ENCODE measurements at places on chromosomes 11 and 22. TPM values are rescaled to one million over a fixed set of nuclear protein-coding genes. Genes with fewer than 3 reads are reported as not detected.
A peak's percentile ranks its signal among the peaks of the same experiment; 100 is the strongest.

The CLP1 gene
- total RNA-seq = 6.9 TPM

DNA sequence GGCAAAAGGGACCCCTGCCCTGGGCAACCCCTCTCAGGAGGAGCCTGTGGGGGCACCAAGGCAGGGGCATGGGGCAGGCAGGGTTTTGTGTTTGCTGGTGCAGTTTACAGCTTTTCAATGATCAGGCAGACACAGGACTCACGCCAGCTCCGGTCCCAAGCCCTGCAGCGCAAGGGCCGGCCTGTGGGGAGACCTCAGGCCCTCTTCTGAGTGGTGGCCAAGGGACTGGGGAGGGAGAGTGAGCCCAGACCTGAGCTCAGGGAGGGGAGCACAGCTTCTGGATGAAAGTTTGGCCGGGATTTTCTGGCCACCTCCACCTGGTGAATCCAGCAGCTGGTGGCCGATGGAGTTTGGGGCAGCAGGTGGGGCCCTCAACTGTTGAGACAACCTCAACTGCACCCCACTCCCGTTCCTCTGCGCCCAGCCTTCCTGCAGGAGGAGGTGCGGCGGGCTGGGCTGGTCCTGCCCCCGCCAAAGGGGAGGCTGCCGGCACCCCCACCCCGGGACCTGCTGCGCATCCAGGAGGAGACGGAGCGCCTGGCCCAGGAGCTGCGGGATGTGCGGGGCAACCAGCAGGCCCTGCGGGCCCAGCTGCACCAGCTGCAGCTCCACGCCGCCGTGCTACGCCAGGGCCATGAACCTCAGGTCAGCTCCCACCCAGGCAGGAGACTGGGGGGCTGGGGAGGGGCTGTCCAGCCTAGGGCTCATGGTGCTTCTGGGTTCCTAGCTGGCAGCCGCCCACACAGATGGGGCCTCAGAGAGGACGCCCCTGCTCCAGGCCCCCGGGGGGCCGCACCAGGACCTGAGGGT is 3.6 kb downstream of the TCIRG1 start:
- DNase-seq = no peak

- no peak for DNase-seq
Observed at GRCh38 chr11:48116437-48117228, 100.0 kb upstream of the OR4B1 start.

The GLYAT gene
- 8.2 TPM for total RNA-seq

- no peak for DNase-seq
Observed at GRCh38 chr11:64571410-64572091, 19.5 kb upstream of the SLC22A12 start.

DNA sequence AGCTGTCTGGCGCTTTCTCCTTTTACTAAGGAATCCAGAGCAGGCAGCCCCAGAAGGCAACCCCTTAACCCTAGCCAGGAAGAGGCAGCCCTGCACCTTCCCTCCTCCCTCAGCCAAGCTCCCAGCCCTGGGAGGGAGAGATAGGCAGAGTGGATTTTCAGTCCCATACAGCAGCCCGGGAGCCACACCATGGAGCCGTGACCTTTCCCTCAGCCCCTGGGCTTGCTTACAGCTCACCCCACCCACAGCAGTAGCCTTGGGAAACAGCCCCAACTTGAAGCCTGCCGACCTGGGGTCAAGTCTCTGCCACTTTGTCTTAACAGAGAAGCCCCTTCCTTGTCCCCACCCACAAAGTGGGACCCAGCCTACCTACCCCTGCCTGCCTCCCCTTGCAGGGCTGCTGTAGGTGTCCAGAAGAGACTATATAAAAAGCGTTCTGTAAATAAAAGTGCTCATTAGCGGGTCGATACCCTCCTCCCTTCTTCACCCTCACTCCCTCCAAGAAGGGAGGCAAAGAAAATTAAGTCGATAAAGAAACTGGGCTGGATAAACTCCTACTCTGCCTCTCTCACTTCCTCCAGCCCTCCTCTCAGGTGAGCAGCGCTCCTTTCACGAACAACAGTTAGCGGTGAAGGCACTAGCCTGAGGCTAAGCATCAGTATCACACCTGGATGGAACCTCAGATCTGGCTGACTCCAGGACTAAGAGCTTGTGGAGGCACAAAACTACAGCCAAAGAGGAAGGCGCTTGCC is 4.2 kb downstream of the TST start:
- no peak for DNase-seq

DNA sequence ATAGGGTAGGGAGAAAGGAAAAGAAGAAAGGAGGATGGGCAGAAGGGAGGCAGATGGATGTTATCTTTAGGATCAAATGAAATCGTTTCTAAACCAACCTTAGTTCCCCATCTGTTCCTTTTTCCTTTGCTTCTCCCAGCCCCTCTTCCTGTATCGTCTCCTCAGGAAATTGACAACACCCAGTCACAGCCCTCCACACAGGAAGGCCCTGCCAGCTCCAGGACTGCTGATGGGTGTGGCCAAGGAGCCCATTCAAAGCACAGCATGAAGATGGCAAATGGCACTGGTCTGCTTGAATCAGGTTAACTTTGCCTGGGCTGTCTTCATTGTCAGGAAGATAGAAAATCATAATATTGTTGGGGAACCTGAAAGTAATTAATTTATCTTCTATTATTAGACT is 164.8 kb downstream of the C11orf87 start:
- no peak for DNase-seq

The NUDT8 gene
- total RNA-seq = 60.1 TPM

GRCh38 chr11:1069740-1070139 is 4.9 kb upstream of the MUC2 start:
- DNase-seq = no peak

DNA sequence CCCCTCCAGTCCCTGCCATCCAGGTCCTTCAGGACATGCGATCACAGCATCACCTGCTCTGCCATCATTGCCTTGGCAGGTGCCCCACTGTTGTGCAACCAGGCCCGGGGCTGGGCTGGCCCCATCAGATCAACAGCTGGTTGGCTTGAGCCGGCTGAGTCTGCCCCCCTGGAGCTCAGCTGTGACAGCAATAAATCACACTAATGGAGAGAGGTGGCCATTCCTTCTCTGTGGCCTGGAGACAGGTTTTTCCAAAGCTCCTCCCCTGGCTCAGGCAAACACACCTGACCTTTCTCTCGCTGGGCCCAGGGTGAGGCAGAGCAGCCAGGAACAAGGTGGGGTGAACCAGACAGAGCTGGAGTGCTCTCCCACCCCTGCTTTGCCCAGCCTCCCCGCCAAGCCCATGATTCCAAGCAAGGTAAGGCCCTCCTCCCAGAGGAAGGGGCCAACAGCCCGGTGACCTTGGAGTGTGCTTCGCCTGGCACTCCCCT is 8.9 kb upstream of the FXYD2 start:
- peak; percentile 43 for DNase-seq

DNA sequence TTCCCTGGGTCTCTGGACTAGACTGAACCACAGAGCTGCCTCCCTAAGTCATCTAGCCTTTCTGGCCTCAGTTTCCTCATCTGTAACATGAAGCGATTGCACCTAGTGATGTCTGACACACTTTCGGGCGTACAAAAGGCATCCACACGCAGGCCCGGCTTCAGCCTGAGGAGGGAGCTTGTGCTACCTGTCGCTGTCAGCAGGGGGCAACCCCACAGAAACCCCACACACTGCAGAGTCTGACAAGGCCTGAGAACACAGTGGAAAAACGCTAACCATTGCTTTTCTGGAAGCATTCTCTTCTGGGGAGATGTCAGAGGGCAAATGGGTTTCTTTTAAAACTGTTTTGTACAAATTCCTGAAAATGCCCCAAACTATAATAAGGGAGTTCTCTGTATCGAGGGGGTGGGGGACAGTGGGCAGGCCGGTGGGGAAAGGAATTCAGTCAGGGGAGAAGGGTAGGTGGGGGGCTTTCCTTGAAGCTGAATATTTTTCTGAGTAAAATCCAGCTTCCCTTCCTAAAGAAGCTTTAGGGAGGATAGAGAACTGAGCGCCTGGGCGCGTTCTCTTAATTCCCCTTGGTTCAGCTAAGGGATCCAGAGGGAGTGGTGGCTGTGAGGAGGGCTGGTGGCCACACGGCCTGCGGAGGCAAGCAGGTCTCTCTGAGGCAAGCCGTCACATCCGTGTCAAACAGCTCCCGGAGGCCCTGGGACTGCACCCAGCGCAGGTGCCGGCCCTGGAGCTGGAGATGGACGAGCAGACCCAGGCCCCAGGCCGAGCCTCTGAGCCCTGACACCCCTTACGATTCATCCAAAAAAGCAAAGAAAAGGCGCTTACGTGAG is 533 bp downstream of the ELF5 start:
- peak; percentile 34 for DNase-seq

GRCh38 chr11:6563121-6563619 is 40.2 kb downstream of the RRP8 start:
- no peak for DNase-seq

DNA sequence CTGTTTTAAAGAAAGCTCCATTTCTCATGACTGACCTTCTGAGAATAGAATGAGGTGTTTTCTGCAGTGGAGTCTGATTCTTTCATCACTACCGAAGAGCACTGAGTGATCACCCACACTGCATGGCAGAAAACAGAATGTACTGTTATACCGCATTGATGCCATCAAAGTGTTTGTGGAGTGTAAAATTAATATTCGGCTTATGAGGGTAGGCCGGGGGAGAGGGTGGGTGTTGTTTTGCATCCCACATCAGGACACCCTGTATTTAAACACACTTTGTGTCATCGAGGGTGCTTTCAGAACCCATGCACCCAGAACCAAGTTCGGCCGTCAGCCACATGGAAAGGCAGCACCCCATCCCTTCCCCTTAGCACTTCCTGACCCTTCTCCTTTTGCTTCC is 41.3 kb upstream of the ETS1 start:
- DNase-seq = no peak

- no peak for DNase-seq
Observed at GRCh38 chr11:110972106-110972505, 259.9 kb upstream of the ARHGAP20 start.

The FBLN1 gene
- total RNA-seq = 251 TPM

The SUSD2 gene
- 7.7 TPM for total RNA-seq

DNA sequence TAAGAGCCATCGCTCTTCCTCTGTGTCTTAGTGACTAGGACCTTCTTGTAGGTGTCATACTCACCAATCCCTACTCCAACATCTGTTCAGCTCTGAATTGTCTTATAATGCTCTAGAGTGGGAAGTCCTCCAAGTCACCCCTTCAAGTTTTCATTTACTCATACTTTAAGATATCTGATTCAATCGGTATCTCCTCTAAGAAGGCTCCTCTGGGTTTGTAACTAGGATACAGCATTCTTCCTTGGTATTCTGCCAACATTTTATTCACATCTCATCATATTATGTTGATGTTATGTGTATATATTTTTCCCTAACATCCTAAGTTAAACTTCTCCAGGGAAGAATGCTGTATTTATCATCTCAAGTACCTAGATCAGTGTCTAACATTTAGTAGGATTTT is 662.1 kb downstream of the NTM start:
- no peak for DNase-seq

DNA sequence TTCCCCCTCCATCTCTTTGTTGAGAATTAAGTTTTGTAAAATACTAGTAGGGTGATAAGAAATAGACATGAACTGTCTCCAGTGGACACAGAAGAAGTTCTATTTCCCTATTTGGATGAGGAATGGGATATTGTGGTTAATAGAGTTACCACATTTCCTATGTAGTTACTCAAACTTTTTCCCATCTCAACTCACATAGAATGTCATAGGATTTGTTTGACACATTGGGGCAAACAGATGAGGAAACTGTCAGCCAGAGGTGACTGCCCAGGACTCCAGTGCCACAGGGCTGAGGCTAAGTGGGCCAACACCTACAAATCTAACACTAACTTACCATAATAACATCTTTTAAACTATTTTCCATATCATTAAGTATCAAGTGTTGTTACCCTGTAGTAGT is 58.3 kb downstream of the CCDC83 start:
- DNase-seq = no peak

The IPO7 gene
- total RNA-seq = 92.1 TPM

- peak; percentile 54 for DNase-seq
Observed at GRCh38 chr11:45267652-45268299, 18.4 kb downstream of the SYT13 start.

The ROM1 gene
- total RNA-seq = 3.7 TPM

DNA sequence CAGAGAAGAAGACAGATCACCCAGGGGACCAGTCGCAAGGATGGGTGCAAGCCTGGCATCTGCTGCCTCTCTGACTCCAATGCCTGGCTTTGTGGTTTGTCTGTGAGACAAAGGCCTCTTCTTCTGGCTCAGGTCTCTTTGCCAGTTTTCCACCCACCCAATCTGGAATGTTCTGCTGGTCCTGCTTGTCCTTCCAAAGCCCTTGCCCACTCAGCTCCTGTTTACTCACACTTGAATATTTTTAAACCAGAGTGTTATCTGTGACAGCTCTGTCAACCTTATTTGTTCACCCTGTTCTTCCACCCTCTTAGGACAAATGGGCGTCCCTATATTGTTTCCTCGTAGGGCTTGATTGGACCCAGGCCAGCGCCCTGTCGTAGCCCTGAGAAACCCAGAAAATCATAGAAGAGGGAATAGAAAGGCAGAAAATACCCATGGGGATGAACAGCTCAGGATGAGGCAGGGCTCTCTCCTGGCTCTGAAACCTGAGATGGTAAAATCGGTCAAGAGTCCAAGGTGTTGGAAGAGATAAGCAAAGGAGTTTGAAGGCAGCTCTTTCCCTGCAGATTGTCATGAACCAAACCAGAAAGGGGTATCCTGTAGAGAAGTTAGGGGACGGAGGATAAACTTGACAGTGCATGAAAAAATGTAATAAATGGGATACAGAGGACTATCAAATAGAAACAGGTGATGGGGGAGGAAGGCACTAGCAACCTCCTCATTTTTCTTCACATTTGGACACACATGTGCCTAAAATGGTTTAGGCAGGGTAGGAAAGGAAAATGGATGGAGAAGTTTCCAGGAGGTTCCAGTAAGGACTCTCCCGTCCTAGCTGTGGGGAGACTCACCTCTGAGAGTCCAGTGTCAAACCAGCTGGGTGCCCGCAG is 651 bp downstream of the CRYAB start:
- DNase-seq = peak; percentile 42

- DNase-seq = no peak
Observed at GRCh38 chr11:76791861-76792260, 8.7 kb downstream of the TSKU start.

DNA sequence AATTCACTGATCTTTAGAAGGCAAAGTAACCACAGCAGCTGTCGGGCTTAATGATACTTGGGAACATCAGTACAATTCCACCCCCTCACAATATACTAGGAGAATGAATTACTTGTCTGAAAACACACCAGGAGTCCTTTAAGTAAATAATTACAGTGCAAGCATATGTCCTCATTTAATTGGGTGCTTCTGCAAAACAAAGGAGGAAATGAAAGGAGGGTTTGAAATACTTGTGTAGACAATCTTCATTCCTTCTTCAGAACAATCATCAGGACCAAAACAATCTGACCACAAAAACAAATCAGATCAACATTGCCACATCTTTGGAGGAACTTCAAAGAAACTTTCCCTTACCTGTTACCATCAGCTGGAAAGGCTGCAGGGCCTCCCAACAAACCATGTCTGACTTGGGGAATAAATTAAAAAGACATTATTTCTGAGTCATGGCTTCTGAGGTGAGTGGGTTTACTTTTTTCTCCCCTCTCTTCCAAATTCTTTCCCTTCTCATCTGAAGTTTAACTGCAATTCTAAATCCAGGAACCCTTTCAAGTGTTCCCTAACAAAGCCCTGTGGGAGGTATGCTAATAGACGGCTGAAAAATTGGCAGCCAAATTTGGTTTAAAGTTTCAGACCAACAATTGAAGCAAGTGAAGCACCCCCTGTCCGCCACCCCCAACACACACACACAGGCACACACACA is 12.5 kb upstream of the CCDC117 start:
- DNase-seq = no peak

All from left cardiac atrium (tissue), 4 donors.